T-helper 9 cell (primary cell): ENCODE measurements at places on chromosomes 12 and 14.

DNA sequence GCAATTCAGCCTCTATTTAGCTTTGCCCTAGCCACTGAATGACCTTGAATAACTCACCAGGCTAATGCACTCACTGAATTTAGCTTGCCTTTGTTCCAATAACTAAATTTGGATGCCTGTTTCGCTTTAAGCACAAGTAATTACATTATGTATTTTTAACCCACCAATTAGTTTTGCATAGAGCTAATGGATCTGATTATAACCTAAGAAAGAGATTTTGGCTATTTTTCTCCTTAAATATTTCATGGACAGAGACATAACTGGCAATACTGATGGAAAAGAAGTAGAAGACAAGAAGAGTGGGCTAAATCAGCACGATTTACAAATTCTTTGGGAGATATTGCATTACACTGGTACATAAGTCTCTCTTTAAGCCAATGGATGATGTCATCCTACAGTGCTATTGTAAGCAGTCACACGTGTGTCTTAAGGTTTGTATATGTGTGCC, 85.7 kb downstream of the AKAP6 start:
- DNase-seq: no peak

GRCh38 chr14:61811882-61812346, 49.7 kb downstream of the SNAPC1 start:
- DNase-seq: no peak

- no peak for DNase-seq
Measured at GRCh38 chr14:28773176-28773575, 6.6 kb downstream of the FOXG1 start.

DNA sequence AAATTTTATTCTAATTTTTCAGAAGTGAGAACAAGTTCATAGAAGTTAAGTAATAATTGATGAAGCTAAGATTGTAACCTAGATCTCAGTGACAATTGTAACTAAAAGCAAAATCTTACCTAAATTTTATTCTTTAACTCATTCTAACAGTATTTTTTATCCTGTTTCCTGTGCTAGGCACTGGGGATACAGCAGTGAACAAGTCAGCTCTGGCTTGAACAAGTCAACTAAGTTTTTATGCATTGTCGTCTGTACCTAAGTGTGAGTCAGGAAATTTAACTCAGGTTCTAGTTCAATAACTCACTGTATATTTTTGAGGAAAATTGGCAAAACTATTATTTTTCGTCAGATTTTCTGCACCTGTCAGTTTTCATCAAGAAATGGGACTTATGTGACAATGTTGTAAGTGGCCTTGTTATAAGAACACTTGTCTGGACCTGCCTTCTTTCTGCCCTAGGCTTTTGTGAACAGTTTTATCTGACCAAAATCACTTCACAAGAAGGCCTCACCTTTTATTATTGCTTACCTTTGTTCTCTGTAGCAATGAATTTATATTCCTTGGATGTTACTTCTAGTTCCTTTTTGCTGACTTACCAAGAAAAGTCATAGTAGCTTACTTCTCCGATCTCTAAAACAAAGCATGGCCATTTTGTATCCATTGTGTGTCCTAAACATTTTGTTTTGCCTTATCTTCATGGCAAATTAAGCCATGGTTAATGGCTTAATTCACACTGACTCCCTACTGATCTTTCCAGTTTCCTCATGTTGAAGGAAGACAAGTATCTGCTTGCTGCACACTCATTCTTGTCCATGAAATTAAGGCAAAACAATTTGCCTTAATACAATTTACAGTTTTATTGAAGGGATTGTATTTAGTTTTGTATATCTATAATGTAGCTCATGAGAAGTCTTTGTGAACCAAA, 2.7 kb downstream of the TMTC3 start:
- no peak for DNase-seq

- no peak for DNase-seq
Measured at GRCh38 chr12:131002216-131002631, 48.5 kb downstream of the ADGRD1 start.

GRCh38 chr12:46459861-46460545, 87.4 kb upstream of the SLC38A2 start:
- DNase-seq: no peak

- DNase-seq: peak; percentile 7
Measured at GRCh38 chr14:55430024-55430690, 10.3 kb downstream of the TBPL2 start.

- DNase-seq: no peak
Measured at GRCh38 chr14:51921026-51921425, 60.6 kb downstream of the GNG2 start.

GRCh38 chr12:115570069-115570777, 707.3 kb downstream of the MED13L start:
- DNase-seq: no peak

- DNase-seq: no peak
Measured at GRCh38 chr12:104694161-104694560, 237.4 kb downstream of the CHST11 start.

DNA sequence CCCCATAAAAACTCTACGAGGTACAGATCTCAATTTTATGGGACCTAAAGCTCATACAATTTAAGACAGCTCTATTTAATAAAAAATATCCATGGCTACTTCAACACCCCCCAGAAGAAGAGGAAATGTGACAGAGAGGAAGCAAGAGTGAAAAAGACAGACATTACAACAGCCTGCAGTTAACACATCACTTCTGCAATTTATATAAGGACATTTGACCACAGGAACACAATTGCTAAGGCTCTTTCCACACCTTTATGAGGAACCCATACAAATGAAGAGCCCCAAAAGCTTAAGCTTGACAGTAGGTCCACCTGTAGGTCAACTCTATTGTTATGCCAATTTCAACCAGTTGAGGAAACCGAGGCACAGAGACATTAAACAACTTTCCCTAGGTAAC, 5.6 kb downstream of the OR10P1 start:
- DNase-seq: no peak

DNA sequence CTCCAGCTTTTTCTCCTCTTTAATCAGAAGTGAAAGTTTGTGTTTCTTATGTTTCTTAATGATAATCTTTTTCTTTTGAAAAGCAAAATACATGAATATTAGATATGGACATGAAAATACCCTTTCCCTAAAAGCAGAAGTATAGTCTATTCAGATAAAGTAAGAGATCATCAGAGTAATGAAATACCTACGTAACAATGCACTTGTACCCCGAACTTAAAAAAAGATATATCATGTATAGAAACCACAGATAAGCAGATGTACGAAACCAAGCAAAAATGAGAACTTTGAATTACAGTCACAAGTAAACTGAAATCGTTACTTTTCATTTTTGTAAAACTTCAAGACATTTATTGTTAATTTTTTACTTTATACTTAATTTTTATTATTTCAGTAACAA, 1.5 kb upstream of the GPR65 start:
- DNase-seq: no peak

DNA sequence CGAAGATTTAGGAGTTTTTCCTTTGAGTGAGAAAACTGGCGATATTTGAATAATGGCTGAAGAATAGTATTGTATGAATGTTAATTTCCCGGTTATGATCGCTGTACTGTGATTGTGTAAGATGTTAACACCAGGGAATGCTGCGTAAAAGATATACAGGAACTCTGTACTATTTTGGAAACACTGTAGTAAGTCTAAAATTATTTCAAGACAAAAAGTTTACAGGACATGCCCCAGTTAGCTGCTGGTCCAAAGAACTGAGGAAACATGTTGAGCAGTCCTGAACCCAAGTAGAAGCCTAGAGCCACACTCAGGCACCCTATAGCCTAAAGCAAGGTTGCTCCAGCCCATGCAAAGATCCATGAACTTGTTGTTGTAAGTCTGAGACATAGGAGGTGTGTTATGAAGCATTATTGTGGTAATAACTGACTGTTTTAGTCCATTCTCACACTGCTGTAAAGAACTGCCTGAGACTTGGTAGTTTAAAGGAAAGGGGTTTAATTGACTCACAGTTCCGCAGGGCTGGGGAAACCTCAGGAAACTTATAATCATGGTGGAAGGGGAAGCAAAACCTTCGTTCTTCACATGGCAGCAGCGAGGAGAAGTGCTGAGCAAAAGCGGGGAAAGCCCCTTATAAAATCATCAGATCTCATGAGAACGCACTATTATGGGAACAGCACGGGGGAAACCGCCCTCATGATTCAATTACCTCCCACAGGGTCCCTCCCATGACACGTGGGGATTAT, 99.8 kb upstream of the RESF1 start:
- no peak for DNase-seq

GRCh38 chr12:119938049-119938667, 50.9 kb upstream of the BICDL1 start:
- peak; percentile 66 for DNase-seq

GRCh38 chr12:92796650-92797049, 93.9 kb downstream of the PLEKHG7 start:
- no peak for DNase-seq

DNA sequence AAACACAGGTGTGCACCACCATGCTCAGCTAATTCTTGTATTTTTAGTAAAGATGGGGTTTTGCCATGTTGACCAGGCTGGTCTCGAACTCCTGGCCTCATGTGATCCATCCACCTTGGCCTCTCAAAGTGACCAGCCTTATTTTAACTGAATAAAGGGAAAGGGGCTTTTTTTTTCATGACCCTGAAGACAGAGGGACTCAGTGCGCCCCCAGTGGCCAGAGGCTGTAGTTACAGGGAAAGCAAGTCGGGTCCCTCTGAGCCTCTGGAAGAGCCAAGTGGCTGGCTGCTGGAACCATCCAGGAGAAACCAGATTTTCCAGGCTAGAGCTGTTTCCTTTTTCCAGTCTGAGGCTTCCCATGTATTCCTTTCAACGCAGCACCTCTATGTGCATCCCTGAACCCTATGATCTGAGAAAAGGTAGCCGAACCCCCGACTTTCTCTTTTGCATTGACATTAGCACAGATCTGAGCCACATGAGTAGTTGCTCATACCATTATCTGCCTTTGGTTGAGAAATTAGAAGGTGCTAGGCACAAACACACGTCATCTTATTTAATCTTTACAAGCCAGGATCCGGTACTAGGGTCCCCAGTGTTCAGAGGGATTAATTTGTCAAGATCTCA, 342.7 kb downstream of the CACNA1C start:
- DNase-seq: peak; percentile 13

GRCh38 chr12:85834378-85834777, 1.8 kb downstream of the RASSF9 start:
- no peak for DNase-seq

GRCh38 chr12:96669786-96670185, 180.4 kb downstream of the CFAP54 start:
- no peak for DNase-seq

DNA sequence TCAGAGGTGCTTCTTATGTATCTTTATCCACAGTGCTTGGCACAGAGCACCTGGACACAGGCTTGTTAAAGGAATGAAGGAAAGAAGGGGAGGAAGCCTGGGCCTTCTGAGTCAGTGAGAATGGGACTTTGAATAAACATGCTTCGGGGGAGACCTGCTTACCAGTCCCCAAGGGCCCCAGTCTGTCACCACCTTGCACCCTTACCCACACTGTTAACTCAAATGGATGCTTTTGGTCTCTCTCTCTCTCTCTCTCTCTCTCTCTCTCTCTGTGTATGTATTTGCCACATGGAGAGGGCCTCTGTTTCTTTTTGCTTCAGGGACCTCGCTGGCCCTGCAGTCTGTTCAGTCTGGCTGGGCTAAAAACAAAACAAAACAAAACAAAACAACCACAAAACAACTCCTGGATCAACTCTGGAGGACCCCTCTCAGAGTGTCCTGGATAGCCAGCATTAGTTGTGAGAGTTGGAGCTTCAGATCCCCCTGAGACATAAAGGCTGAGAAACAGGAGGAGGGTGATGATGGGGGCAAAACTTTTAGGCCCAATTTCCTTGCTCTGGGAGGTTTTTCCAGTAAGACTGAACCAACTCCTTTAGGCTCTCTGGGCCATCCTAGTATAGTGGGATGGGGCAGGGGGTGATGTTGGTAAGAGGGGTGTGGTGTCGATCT, 1.9 kb downstream of the KIF5A start:
- DNase-seq: no peak

DNA sequence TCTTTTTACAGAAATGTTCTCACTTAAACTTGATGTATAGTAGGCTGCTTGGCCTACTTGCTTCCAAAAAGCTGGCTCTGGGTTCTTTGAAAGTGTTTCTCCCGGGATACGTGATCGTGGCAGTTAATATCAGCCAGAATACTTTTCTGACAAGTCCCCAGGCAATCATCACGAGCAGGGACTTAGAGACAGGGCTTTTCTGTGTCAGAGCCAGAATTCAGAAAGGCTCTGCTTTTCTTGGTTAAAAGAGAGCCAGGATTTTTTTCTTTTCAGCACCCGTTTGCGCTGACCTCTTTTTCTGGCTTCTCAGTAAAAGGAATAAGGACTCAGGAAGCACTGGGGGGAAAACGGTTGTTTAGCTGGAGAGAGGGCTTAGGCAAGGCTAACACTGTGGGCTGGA, 57.8 kb upstream of the ARHGAP5 start:
- DNase-seq: no peak

- no peak for DNase-seq
Measured at GRCh38 chr12:92530706-92531105, 172.1 kb upstream of the PLEKHG7 start.

GRCh38 chr12:79174626-79175025, 310.1 kb downstream of the SYT1 start:
- no peak for DNase-seq

- DNase-seq: no peak
Measured at GRCh38 chr14:53979113-53979681, 22.6 kb upstream of the BMP4 start.

DNA sequence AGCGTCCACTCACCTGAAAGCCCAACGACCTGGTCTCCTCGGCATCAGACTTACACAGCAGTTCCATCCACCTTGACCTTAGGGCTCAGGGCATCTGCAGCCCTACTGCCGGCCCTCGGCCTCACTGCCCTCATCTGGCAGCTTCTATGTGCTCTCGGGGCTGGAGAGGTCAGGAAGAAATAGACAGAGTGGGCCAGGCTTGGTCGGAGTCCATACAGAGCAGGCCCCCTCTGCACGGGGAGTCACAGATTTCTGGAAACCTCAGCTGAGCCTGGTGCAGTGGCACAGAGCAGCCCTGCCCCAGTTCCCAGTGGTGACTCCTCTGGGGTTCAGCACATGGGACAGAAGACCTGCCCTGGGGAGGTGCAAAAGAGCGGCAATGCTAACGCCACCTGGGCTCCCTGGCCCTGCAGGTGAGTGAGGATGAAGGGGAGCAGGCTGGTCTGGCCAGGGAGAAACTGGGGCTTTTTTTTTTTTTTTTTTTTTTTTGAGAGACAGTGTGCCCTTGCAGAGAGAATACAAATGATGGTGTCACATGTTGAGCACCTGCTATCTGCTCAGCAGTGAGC, 190.1 kb upstream of the PRMT8 start:
- DNase-seq: no peak

- no peak for DNase-seq
Measured at GRCh38 chr14:83053022-83053710, 1519.5 kb upstream of the SEL1L start.
